ENCODE measurements at places on chromosomes 12 and 14.

DNA sequence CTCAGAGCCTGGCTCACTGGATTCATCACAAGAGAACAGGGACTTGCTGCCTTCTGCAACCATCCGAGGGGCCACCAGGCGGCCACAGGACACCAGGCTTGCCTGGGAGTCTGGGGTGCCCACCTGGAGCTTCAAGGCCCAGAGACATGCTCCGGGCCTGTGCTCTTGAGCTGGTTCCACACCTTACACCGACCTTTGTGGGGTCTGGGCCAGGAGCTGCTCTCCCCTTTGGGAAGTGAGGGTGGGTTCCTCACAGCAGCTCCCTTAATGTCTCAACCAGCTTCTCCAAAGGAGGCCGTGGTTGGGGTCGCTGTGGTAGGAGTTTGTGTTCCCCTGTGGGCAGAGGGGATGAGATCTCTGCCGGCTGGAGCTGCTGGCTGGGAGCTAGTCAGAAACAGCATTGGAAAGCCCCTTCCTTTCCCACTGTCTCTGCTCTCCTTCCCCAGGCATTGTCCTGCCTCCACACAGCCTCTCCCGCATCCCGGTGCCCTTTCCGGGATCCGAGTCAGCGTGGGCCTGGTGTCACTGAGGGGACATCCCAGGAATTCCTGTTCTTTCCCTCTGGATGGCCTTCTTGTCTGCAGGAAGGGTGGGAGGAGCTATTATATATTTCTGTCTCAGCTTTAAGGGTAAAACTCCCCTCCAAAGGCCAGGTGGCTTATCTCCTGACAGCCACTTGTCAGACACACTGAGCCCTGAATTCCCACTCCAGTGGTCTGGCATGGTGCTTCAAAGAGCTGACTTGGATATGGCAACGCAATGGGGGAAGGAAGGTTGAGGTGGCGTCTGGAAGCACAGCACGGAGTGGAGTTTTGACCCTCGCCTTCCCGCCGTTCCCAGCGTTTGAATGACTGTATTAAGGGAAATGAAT, 5.1 kb upstream of the PAPLN start:
- no peak for DNase-seq

DNA sequence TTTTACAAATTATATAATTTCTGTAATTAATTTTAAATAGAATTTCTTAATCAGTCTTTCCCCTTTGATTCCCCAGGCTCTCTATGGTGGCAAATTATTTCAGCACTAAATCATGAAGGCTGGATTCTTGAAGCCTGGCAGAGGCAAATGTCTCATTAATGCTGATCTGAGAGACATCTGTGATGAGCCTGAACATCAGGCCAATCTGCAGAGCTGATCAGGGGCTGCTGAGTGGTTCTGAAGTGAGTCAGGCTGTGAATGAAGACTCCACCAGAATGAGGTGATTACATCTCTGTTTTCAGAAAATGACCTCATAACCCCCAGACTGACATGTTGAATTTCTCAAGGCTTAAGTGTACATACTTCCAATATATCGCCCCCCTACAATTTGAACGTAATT, 124.2 kb upstream of the MIS18BP1 start:
- DNase-seq: no peak

DNA sequence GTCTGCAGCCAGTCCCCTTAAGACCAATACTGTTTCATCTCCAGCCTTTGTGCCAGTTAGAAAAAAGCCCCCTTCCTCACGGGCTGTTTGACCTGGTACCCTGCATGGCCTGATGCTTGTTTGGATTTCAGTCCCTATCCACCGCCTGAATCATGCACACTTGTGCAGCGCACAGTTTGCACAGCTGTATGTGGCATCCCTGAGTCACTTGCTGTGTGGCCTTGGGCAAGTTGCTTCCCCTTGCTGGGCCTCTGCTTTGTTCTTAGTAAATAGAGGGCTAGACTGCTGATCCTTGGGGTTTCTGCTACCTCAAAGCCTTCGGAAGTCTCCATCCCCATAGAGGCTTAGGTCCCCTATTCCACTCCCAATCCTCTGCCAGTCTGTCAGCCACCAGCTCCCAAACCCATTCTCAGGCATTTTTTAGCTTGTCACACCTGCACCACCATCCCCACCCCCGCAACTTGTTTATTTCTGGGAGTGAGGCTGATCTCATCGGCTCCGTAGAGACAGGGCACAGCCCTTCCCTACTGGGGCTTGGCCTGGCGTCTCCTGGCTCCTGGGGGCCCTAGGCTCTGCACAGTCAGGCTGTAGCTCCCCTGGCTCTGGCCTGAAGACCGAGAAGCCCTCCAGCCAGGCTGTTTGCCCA, 8.8 kb downstream of the KRT80 start:
- no peak for DNase-seq

GRCh38 chr12:93363841-93364297, 13.9 kb upstream of the NUDT4 start:
- DNase-seq: peak; percentile 21

DNA sequence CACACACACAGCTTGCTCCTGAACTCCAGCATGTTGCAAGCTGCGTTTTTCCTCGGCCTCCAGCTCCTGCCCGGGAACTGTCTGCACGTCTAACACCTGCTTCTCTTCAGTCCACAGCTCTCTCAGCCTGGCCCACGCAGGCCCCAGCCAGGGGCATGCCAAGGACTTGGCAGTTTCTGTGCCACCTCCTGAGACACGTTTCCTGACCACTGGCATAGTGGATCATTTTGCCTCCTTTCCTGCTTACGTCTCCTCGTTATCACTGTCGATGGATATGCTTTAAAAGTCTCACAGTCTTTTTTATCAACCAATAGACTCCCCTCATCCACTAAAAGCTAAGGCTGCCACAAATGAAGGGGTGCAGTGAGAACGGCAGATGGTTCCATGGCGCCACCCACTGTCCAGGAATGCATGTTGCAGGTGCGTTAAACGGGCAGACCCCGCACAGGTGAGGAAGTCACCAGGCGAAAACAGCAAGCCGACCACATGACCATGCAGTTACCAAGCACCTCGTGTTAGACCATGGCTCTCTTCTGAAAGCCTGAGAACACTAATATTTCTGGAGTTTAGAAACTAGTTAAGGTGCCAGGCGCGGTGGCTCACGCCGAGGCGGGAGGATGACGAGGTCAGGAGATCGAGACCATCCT, 14.7 kb upstream of the TEAD4 start:
- peak; percentile 65 for DNase-seq

DNA sequence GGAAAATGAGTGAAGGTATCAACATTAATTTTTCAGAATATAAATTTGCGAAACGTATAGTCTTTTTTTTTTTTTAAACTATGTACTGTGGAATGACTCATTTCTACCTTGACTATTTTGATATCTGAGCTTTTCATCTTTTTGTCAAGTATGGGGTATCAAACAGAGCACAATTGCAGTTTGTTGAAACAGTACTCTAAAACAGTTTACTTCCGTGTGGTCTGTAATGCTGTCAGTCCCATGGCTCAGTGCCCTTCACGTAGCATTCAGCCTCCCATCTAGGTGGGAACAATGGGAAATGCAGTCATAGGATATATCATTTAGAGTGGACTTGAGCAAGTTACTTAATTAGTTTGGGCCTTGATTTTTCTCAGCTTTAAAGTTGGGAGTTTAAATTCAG, 139.5 kb downstream of the ERC1 start:
- no peak for DNase-seq

DNA sequence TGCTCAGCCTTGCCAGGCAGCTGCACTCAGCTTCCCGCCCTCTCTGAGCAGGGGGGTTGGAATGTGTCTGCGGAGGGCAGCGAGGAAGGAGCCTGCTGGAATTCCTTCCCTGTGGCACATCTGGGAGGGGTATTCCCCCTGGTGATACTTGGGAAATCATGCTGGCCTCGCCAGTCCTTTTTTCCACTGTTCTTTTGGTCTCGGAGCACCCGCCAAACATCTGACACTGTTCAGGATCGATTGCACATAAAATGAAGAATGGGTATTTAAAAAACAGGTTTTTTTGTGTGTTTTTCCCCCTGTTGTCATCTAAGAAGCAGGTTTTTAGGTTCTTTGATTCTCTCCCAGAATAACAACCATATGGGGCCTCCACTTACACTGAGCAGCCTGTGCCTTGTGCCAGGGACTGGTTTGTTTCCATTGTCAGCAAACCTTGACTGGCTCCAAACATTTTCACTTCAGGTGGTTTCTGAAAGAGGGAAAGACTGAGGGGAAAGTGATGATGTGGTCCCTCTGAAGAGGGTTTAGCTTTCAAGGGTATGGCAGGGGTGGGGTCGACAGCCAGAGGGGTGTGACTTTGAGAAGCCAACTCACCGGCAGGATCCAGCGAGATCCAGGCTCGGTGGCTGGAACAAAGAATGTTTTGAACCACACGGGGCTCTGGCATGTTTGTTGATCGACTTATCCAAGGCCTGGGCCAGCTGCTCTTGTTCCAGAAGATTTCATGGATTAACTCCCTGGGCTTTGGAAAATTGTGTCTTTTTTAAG, 215.1 kb downstream of the CACNA1C start:
- no peak for DNase-seq

DNA sequence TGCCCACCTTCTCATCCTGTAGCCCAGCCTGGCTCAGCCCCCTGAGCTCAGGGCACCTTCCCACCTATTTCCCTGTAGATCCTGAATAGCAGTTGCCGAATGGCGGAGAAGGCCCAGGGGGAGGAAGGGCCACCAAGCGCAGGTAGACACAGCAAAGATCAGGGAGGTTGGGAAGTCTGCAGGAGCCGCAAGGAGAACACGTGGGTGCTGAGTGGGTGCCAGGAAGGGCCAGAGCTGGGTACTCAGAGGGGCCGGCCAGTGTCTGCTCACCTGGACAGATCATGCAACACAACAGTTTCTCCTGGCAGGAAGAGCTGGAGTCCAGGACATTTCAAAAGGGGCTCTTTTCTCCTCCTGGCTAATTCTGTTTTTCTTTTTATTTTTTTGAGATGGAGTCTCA, 30.6 kb downstream of the CHGA start:
- no peak for DNase-seq

DNA sequence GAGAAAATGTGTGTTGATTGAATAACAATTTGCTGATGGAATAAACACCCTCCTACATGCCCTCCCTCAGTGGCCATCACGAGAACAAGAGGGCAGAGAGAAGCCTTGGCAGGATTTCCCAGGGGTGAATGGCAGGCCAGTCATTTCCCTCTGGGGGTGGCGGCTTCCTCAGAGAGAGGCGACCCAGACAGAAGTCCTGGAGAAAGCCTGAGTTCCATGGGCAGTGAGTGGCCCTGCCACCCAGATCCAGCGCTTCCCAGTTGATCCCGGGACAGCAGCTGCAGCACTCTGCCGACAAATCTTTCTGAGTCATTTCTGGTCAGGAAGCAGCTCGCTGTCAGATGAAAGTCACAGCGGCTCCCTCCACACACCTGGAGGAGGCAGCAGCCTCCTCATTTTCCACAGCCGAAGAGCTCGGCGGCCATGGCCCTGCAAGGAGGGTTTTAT, 123.0 kb downstream of the SCARB1 start:
- DNase-seq: no peak

- DNase-seq: no peak
Observed at GRCh38 chr12:66008985-66009384, 121.6 kb downstream of the LLPH start.

GRCh38 chr12:92908108-92908507, 21.0 kb downstream of the EEA1 start:
- peak; percentile 66 for DNase-seq

DNA sequence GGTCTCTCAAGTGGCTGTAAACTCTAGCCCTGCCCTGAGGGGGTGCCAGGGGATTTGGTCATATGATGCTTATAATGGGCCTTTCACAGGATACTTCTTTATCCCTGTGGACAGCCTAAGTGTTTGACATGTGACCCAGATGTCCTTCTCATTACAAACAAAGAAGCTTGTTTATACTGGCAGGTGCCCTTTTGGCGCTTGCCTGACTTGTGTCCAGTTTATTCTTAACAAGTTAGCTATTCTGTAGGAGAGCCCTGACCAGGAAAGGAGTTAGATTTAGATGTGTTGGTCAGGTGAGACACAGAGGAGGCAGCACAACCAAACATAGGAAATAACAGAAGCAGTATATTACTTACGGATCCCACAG, 51.9 kb downstream of the CCDC91 start:
- DNase-seq: no peak

DNA sequence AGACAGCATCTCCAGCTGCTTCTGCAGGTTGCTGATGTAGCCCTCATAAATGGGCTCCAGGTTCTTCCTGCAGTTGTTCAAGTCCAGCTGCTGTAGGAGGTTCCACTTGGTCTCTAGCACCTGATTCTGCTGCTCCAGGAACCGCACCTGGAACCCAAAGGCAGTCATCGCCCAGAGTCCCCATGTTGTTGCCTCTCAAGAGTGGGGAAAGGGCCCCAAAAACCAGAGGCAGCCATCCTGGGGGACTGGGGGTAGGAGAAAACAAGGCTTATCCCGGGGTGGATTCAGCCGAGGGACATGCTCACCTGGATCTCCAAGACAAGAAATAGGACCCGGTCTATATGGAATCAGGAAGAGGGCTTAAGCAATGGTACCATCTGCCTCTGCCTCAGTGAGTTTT, 2.3 kb downstream of the KRT72 start:
- DNase-seq: no peak

GRCh38 chr12:51020448-51021182, 5.6 kb downstream of the SLC11A2 start:
- peak; percentile 18 for DNase-seq

DNA sequence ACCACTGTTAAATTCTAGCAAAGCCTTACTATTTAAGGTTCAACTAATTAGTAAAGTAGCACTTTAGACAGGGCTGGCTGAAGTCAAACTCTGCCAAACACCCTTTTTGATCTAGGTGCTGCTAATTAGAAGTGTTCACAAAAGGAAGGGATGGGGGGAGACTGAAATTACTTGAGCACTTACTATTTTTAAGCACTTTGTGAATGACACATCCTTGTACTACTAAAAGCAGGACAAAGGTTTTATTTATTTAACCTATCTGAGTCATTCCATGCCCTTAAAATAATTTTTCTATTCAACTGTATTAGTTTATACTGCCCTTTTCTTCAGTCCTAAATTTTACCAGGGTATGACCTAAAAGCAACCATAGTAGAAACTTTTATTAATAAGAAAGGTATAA, 20.1 kb downstream of the MBIP start:
- no peak for DNase-seq

GRCh38 chr12:52156757-52157565, 34.9 kb downstream of the KRT80 start:
- peak; percentile 83 for DNase-seq

DNA sequence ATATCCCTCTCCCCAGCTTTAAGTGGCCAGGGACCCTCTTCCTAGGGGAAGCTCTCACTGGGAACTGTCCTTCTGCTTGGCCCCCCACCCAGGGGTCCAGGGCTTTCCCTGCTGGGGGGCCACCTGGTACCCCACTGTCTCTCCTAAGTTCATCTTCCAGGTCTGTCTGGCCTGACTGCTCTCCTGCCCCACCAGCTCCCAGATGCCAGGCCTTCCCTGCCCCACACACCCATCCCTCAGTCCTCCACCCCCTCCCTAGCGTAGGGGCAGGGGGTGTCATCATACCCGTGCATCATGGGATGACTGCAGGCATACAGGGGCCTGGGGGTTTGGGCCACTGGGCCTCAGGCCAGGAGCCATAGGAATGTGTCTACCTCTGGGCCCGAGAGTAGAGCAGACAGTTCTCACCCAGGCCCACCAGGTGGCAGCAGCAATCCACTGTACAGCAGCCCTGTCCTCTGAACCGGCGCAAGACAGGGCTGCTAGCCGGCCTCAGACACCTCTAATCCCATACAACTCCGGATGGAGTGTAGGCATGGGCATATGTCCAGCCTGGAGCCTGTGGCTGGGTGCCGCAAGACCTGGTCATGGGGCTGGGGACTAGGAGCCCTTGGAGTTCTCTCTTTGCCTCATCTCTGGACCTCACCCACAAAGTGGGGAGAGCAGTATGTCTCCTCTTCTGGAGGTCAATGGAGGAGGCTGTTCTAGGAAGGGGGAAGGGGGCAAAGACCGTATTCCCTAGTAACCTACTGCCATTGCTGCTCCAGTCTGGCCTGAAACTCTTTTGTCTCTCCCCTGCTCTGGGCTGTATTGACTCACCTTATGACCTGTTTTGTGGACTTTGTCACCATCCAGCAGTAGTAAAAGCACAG, 10.0 kb upstream of the SMARCD1 start:
- DNase-seq: peak; percentile 77

Measured in natural killer cell (primary cell).